Progenitor cell of endocrine pancreas (in vitro differentiated cells): ENCODE measurements at places on chromosomes 1 and 21. TPM values are rescaled to one million over a fixed set of nuclear protein-coding genes. Genes with fewer than 3 reads are reported as not detected.

DNA sequence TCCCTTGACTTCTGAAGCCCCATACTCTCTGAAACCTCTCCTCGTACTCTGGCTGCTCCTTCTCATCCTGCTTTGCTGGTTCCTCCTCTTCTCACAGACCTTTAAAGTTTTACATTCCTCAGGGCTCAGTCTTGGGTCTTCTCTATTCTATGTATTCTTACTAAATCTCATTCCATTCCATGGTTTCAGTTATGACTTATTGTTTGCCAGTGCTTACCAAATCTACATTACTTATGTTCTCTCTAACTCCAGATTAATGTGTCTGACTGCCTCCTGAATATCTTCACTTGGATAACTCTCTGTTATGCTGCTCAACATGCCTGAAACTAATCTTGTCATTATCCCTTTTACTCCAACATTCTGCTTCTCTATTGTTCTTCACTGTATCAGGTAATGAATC lies 5.4 kb upstream of the SLC35D1 start:
- DNase-seq, result no peak

The SCP2 gene
- 60.8 and 67.8 TPM in 2 replicates for total RNA-seq

- DNase-seq, result no peak
Measured at GRCh38 chr21:33893917-33894316, 21.7 kb downstream of the ATP5PO start.

DNA sequence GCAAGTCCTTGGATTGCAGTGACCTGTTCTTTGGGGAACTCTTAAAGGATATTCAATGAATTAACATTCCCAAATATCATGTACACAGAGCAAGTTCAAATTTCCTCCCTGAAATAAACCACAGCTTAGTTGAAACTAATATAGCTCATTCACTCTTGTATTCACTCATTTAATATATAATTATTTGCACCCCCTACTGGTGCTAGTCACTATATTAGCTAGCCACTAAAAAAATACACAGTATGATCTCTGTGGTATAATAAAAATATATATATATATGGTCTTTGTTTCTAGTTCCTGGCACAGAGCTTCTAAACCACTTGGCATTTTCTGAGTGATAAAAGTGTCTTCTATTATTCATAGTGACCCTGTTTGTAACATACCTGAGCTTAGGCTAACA lies 177.3 kb upstream of the LYPLAL1 start:
- no peak for DNase-seq

The NBPF3 gene
- 19.4 and 20.1 TPM in 2 replicates for total RNA-seq

DNA sequence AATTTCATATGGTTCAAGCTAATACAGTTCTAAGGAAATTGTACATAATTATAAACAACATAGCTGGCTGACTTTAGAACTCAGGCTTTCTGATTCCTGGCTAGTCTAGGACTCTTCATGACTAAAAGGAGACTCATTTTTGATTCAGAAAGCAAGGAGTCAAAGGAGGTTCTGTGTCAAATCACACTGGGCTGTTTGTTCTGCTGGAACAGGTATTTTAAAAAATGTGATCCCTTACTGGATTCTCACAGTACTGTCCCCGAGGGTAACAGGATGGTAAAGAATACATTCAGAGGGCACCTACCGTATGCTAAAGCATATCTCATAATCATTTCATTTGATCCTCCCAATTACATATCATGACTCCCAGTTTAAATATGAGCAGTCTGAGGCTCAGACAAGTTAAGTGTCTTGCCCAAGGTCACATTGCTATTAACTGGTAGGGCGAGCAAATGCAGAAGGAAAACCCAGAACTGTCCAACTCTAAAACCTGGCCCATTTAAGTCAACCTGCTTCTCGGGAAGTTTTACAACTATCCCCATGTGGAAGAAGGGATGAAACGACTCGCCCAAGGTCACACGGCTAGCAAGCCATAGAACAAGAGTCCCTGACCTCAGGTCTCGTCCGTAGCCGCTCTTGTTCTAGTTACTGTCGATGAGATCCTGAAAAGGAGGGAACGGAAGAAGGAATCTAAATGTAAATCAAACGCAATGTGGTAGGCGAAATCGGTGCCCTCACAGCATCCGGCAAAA lies 675 bp downstream of the MYSM1 start:
- DNase-seq, result no peak

DNA sequence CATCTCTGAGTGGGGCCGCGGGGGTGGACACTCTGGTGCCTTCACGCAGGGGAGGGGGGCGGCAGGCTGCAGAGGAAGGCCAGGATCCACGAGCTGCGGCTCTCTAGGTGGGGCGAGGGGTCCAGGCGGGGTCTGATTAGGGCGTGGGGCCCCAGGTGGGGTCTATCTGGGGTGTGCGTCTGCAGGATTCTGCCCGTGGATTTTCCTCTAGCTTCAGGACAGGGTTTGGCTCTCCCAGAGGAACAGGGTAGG lies 6.3 kb downstream of the JMJD4 start:
- no peak for DNase-seq

The OR2L8 gene
- total RNA-seq, result not detected in 2 replicates

DNA sequence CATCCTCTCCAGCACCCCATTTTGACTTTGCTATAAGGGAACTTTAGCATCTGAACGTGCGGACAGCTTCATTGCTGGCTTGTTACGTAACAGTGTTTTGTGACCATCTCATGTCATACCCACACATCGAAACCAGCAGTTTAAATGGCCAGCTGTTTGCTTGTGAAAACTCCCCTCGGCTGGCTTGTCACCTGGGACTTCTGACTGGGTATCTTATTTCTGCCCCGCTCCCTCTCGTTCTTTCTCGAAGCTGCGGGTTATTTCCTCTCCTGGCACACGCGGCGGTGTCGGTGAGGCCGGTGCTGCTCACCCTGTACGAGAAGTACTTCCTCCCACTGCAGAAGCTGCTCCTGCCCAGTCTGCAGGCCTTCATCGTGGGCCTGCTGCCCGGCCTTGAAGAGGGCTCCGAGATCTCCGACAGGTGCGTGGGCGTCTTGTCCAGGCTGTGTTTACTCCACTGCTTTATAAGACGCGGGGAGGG lies 43.5 kb downstream of the DOP1B start:
- DNase-seq, result no peak

- no peak for DNase-seq
Measured at GRCh38 chr1:226884116-226884625, 13.8 kb downstream of the PSEN2 start.

The CLDN19 gene
- 7.8 and 8.2 TPM in 2 replicates for total RNA-seq

- no peak for DNase-seq
Measured at GRCh38 chr1:197544553-197544952, 230.7 kb downstream of the DENND1B start.

DNA sequence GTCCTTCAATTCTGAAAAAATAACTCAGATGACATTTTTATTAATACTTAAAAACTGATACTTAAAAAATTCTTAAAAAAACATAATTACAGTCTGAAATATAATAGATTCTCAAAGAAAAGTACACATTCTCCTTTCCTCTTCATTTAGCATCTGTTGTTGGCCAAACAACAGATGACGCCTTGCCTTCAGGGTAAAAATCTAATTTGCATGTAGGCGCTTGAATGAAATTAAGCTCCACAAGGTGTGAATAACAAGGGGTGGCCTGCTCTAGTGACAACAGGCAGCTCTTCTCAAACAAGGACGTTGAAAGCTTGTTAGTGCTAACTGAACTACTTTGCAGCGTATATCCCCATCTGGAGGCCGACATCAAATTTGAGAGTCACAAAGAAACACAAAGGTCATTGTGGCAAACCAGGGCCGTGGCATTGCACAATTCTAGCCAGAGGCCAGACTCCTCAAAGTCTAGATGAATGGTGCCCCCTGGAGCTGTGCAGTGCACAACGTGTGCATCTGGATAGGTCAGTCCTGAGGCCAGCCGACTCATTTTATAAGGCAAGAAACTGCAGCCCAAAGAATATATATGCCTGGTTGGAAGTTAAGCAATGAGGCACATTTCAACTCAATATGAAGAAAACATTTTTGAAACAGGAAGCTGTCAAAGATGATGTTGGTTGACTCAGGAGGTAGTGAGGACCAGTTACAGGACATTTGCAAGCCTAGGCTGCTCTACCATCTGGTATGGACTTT lies 459.2 kb upstream of the RUNX1 start:
- no peak for DNase-seq

DNA sequence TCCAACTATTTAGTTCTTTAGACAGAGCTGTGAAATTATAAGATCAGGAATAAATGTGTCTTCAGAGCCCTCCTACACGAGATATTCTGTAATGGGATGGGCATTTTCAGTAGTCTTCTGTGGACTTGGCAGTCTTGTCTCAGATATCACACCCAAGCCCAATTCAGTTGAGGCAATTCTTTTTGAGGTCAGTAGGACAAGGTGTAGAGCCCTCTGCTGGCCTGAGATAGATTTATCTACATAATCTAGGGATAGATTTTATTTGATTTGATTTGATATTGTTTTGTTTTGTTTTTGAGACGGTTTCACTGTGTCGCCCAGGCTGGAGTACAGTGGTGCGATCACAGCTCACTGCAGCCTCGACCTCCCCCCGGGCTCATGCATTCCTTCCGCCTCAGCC lies 77.5 kb downstream of the FMN2 start:
- no peak for DNase-seq

GRCh38 chr1:2451741-2452140 lies 24.3 kb upstream of the PLCH2 start:
- DNase-seq, result no peak

The FAM72B gene
- total RNA-seq, result 2.0 and 3.1 TPM in 2 replicates
